Anterior cingulate cortex (tissue), 58 donors: ENCODE measurements at places on chromosomes 12 and 14.

- DNase-seq = no peak
Measured at GRCh38 chr14:70601162-70601561, 707 bp upstream of the MED6 start.

GRCh38 chr14:21014761-21015190 lies 10.1 kb downstream of the NDRG2 start:
- DNase-seq = peak; percentile 80

DNA sequence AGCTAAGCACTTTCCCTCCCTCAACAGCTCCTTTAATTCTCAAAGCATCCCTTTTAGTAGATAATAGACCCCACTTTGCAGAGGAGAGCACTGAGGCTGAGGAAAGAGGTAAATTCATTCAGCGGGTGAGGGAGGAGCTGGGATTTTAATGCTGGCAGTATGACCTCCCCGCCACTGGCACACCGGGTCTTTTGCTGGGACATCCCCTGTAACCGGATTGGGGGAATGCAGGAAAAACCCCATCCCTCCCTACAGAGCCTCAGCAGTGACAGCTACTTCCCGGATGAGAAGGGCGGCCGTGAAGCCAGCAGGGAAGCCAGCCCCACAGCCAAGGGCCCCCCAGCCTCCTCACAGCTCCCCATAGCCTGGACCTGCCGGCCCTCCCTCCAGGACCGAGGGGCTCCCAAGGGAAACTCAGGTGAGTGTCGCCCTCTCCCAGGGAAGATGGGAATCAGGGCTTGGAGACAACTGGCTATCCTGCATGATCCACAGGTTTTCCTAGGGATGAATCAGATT lies 12.1 kb downstream of the ZBTB39 start:
- no peak for DNase-seq

GRCh38 chr14:93706360-93706955 lies 81.8 kb downstream of the PRIMA1 start:
- no peak for DNase-seq

DNA sequence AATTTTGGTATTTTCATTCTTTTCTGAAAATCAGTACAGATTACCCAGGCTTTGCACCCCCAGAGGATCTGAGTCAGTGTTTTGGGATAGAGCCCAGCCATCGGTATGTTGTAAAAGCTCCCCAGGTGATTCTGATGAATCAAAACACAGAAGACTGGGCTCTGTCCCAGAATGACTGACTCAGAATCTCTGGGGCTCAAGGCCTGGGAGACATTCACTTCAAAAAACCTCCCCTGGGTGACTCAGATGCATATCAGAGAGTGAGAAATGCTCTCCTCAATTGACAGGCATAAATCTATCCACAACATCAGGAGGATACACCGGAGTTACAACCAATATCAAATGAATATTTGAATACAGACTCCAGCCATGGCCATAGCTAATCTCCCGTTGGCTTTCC lies 32.6 kb downstream of the SLC35F4 start:
- no peak for DNase-seq

GRCh38 chr14:65864549-65864948 lies 452.0 kb downstream of the FUT8 start:
- no peak for DNase-seq

DNA sequence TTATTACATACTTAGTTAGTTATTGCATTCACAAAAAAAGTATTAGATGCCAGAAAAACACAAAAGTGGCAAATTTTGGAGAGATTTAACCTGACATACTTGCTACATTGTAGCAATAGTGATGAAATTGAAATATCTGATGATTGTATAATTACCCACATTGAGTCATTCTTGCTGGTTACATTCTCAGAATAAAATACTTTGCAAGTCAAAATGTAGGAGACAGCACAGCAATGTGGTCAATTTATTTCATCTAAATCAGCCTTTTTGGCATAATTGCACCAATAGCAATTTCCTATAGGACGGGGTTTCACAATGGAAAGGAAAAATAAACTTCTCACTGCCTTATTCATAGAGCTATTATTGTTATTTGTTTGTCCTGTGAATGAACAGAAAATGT lies 125.0 kb upstream of the ETV6 start:
- DNase-seq = no peak

DNA sequence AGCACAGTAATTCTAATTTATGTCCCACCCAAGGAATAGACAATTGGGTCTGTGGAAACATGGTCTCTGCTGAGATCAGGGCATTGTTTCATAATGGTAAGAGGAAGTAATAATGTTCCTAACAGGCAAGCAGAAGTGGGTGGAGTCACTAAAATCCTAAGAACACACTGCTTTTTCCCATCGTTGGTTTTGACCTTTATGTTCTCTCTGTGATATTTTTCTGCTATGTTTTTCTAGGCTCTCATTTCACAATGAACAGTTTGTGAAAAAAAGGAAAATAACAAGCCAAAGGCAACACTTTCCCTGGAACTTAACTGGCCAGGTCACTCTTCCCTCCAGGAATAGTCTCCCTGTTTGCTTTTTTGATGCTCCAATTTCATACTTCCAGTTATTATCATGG lies 80.6 kb upstream of the OVCH1 start:
- no peak for DNase-seq

DNA sequence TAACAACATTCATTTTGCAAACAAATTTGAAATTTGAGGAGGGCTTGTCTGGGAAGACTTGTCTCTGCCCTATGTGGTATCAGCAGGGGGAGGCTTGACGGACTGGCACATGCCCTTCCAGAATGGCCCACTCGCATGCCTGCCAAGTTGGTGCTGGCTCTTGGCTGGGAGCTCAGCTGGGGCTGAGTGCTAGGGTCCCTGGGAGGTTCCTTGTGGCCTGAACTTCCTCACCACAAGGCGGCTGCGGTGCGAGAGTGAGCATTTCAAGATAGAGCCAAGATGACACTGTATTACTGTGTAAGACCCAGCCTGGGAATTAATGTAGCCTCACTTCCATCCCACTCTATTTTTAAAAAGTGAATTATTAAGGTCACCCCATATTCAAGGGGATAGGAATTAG lies 271.6 kb upstream of the PLEKHG7 start:
- no peak for DNase-seq

DNA sequence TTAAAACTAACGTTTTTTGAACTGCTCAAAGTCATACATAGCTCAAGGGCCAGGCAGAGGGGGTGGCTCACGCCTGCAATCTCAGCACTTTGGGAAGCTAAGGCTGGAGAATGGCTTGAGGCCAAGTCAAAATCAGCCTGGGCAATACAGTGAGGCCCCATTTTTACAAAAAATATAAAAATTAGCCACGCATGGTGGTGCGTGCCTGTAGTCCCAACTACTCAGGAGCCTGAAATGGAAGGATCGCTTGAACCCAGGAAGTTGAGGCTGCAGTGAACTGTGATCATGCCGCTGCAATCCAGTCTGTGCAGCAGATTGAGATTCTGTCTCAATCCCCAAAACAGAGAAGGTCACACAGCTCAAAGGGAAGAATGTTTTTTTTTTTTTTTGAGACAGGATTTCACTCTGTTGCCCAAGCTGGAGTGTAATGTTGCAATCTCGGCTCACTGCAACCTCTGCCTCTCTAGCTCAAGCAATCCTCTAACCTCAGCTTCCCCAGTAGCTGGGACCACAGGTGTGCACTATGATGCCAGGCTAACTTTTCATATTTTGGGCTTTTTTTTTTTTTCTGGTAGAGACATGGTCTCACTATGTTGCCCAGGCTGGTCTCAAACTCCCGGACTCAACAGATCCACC lies 2.9 kb downstream of the RBM23 start:
- no peak for DNase-seq

GRCh38 chr14:72828604-72829003 lies 65.3 kb downstream of the DPF3 start:
- DNase-seq = no peak

DNA sequence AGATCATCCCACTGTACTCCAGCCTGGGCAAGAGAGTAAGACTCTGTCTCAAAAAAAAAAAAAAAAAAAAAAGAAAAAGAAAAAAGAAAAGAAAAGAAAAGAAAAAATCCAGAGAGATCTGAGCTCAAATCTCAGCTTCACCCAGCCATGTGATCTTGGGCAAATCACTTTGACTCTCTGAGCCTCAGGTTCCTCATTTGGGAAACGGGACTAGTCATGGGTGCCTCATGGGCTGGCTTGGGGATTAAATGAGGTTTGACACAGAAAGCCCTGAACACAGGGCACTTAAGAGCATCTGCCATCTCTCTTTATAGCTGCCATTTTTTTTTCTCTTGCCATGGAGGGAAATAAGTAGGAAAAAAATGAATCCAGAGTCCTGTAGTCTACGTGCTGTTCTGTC lies 86.2 kb upstream of the MYL2 start:
- DNase-seq = no peak

GRCh38 chr14:53519137-53519536 lies 366.0 kb upstream of the DDHD1 start:
- no peak for DNase-seq
